ENCODE measurements at places on chromosomes 5 and 9.

GRCh38 chr5:170704417-170705192, 78.9 kb upstream of the GABRP start:
- no peak for DNase-seq

- DNase-seq: no peak
These were observed 497.5 kb upstream of the RGMB start for GRCh38 chr5:98275980-98276379.

DNA sequence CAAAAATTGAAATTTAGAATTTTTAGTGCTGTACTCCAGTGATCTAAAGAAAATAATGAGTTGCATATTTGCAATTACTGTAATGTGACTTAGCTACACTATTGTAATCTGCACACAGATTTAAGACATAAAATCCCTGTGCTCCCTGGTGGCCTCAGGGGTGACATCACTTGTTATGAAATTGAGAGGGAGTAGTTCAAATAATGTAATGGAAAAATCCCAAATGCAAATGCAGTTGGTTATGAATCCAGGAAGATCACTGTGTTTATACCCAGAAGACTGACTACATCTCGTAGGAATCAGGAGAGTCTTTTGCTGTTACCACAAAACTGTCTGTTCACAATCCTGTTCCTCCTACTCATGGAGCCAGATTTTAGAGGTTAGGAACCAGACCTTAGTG, 178.7 kb upstream of the FBXL17 start:
- no peak for DNase-seq

- no peak for DNase-seq
These were observed 478 bp upstream of the SETD9 start for GRCh38 chr5:56908942-56909293.

DNA sequence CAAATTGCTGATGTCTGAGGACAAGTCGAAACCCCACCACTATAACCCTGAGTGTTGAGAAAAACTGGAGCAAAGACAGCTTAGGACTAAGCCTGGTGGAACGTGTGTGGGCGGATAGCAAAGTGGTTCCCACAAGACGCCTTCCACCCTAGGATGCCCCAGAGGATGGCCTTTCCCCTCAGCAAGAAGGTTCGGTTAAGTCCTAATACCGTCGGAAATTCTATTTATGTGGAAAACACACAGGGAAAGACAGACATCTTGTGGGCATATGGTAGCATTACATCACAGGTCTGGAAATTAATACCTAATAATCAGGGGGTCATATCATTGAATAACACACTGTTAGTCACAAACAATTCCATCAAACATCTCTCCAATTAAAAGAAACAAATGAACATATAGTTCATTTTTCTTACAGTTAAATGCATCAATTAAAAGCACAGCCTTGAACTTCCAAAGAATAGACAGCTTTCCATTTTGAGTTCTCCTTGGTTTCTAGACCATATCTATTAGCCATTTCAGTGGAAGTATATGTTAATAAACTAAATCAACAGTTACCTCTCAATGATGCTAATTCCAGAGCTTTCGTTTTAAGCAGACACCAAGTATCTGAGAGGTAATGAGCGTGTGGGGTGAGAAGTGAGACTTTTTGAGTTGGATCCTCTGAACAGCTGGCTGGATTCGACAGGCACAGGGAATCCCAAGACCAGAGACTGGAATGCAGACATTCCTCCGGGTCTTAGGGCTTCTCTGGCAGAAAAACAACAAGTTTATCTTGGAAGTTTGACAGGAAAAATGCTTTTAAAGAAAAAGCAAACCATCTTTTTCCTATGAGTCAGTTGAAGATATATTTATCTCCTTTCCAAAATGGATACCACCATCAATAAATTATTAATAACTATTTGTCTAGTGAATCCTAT, 2.9 kb upstream of the ICE1 start:
- DNase-seq: peak; percentile 66

DNA sequence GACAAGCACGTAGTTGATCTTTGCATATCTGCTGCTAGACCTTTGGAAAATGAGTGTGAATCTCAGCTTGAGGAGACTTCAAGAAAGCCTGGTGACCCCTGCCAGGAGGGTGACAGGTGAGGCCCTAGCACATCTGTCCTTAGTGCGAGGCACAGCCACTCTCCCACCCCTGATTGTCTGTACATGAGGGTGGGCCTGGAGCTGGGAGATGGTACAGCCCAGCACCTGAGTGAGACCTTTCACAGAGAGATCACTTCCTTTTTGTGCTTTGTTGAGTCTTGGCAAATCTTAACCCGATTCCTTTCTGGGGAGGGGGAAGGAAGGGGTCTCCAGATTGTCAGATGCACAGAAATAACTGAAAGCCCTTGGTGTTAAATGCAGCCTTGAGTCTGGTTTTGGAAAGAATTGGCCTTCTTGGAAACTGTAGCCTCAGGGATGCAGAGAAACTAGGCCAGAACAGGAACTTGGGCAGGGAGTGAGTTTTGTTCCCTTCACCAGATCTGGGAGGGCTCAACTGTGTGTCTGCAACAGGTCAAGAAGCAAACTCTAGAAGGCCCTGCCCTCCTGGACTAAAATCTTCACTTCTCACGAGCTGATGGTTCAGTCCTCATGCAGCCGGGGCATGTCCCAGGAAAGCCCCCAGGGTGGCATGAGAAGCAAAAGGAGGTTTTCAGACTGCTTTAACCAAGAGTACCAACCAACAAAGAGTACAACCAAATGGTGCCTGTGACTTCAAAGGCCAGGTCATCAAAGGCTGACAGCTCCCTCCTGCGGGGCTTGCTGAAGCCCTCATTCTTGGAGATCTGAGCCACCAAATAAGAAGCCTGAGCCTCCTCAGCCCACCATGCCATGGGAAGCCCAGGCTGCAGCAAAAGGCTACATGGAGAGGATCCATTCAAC, 20.8 kb upstream of the SEMA4D start:
- DNase-seq: no peak

DNA sequence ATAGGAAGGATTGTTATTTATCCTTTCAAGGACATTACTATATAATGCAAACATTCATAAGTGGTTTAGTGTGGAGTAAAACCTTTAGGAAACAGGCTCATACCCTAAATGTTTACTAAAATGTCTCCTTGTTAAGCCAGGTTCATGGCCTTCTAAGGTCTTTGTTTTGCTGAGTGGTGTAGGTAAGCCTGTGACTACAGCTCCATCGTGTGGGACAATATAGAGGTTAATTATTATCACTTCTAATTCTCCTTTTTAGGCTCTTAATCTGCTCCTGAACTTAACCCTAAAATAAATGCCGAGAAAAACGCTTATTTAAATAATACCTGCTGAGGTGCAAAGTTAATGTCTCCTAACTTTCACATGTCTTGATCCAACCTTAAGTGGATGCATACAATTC, 43.8 kb downstream of the SPINK5 start:
- peak; percentile 64 for DNase-seq

DNA sequence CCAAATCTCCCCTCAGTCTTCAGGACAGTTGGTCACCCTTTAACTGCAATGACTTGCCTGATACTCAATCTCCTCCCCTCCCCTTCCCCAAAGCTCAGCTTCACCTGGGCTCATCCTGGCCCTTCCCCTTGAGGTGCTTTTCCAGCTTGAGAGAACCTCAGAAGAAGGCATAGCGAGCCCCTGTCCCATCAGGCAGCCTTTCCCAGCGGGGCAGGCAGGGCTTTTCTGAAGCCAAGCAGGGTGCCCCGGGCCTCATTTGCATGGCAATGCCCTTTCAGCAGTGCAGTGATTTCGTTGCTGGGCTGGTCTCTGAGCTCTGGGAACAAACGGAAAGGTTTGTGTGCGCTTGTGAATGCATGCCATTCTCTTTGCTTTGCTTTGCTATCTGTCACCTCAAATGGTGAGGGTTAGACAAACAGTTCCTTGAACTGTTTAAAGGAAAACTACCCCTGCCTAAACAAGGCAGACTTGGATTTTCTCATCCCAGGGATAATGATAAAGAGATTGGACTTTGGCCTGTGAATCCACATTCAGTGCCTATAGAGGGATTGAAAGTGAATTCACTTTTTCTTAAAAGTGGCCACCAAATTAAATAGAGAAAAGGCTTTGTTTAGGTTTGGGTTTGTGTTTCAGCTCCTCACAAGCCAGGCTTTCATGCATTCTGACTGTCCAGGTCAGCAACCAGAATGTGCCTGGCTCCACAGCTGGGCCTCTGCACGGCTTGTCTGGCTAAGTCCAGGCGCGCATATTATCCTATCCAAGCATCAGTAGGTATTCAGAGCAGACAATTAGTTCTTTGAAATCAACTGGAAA, 165.3 kb downstream of the ZNF608 start:
- peak; percentile 95 for DNase-seq

- DNase-seq: no peak
These were observed 126.7 kb downstream of the C9orf50 start for GRCh38 chr9:129494113-129494789.

DNA sequence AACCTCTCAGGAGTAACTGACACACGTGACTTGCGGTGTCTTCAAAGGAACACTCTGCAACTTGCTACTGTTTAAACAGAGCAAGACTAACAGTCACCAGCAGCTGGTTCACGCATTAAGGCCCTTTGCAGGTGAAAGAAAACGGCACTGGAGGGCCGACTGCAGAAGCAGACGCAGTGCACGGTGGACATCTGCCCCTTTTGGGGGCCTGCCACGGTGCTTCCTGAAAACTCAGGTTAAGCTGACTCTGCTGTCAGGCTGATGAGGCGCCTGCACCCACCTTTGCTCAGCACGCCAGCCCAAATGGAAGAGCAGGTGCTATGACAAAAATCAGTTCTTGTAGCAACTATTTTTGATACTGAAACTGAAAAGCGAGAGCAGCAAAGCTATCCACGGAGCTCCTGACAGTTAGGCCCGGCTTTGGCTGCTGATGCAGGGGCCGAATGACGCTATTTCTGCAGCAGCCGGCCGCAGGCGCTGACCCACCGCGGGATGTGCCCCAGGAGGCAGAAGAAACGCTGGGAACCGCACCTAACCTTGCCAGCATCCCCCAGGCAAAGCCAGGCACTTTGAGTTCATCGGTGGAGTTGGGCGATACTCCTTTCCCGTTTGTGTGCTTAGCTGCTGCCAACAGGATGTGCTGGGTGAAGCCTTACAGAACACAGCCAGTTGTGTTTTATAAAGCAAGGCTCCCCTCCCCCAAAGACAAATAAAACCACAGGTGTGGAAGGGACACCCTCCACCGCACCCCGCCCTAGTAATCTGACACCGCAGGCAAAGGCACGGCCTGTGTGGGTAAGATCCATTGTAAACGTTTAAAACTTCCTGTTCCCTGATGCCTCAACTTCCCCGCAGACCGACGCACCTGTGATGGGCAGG, 21.1 kb upstream of the TERT start:
- DNase-seq: peak; percentile 45

GRCh38 chr9:73412874-73413273, 261.2 kb downstream of the ANXA1 start:
- DNase-seq: peak; percentile 5

- peak; percentile 48 for DNase-seq
These were observed 434.5 kb upstream of the CDH9 start for GRCh38 chr5:27472871-27473270.

- DNase-seq: no peak
These were observed 2.1 kb upstream of the SLC12A7 start for GRCh38 chr5:1113805-1114586.

GRCh38 chr5:124935065-124935464, 188.6 kb upstream of the ZNF608 start:
- no peak for DNase-seq

GRCh38 chr5:44389823-44390143, 563 bp upstream of the FGF10 start:
- no peak for DNase-seq

GRCh38 chr5:57495285-57496086, 12.9 kb upstream of the ACTBL2 start:
- DNase-seq: no peak

- DNase-seq: no peak
These were observed 61.1 kb upstream of the IL6ST start for GRCh38 chr5:56055859-56056258.

- DNase-seq: no peak
These were observed 117.6 kb downstream of the PCSK1 start for GRCh38 chr5:96315431-96315830.

DNA sequence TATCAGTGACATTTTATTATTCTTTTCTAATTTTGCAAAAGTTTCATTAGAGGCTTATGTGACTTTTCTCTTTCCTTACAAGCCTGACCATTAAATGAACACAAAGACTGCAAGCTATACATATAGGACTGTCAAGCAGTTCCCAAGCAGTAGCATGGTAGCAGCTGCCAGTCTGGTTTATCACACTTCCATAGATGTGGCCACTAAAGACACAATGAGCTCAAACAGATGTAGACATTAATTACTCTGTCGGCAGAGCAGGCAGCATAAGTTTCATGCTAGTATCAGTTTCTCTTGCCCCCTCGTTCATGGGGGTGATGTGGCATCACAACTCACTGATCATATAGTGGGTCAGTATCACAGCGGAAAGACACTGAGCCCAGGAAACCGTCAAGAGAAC, 89.5 kb downstream of the CDH10 start:
- DNase-seq: no peak

DNA sequence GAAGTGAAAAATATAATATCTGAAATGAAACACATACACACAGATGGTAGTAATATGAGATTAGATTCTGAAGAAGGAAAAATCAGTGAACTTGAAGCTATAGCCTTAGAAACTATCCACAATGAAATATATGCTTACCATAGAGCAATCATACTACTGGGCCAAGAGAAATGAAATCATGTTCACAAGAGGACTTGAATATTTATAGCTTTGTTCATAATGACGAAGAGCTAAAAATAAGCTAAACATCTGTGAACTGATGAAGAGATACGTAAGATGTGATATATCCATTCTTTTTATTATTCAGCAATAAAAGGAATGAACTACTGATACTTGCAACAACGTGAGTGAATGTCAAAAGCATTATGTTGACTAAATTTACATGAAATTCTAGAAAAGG, 92.6 kb upstream of the ALDH1B1 start:
- no peak for DNase-seq

DNA sequence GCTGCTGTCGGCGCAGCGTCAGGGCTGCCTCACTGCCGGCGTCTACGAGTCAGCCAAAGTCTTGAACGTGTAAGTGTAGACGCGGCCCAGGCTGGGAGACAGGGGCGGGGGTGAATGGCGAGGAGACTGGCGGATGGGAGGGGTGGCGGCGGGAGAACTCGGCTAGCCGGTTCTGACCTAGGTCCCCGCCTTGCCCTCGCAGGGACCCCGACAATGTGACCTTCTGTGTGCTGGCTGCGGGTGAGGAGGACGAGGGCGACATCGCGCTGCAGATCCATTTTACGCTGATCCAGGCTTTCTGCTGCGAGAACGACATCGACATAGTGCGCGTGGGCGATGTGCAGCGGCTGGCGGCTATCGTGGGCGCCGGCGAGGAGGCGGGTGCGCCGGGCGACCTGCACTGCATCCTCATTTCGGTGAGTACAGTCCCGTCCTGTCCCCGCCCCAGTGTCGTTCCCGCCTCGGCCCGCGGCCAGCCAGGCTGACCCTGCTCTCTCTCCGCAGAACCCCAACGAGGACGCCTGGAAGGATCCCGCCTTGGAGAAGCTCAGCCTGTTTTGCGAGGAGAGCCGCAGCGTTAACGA, 745 bp downstream of the GADD45G start:
- peak; percentile 77 for DNase-seq

DNA sequence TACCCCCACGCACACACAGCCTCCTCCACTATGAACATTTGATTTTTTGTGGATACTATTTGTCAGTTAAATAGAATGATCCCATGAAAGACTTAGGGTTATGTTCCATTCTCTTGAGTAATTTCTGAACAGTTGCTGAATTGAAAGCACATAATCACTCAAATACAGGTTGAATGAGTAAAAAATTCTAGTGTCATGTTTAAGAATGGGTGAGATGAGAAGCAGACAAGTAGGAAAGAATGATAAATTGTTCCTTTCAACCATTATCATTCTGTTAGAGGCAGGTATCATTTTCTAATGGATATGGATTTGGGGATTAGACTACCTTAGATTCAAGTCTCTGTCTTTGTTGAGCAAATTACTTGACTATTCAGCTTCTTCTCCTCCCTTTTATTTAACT, 19.3 kb downstream of the RAD50 start:
- DNase-seq: no peak

Data from mesendoderm (in vitro differentiated cells).